Non-pigmented ciliary epithelial cell (primary cell): ENCODE measurements at places on chromosomes 7 and 10.

DNA sequence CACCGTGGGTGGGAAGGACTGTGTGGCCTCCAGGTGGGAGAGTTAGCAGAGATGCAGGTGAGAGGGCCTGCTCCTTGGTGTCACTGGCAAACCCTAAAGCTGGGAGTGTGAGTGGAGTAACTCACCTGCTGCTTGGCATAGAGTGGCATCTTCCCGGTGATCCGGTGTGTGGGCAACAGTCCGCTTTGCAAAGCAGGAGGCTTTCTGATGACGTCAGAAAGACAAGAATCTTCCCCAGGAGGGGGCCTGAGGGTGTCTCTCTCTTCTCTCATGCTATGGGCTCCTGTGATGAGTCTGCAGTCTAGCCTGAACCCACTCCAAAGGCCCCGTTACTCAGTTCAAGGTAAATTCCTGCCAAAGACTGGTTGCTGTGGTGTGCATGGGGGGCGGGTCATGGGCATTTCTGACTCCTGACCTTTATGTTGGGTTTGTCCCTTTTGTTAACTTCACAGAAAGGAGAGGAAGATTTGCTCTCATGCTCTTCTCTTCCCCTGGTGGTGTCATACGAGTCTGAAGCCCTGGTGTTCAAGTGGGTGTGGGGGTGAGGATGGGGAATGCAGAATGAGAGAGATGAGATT is 187.9 kb downstream of the GATA3 start:
- DNase-seq, result no peak

GRCh38 chr7:28442540-28443420 is 30.5 kb downstream of the CREB5 start:
- DNase-seq, result no peak

DNA sequence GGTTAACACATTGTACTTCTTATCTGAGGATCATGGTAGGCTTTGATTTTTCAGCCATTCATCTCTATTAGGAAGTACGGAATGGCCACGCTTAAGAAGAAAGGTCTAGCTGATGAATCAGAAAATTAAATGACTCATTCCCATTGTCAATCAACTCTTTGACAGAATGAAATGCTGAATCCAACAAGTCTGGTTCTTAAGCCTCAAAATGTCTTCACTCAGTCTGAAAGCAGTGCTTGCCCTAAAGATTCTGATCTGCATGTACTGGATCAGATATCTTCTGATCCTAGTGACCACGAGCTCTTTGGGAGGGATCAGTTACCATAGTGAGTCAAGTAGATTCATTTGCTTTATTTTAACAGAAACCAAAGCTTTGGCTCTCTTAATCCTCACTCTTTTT is 5.7 kb upstream of the CELF2 start:
- no peak for DNase-seq

GRCh38 chr7:34133983-34134782 is 228.8 kb downstream of the BMPER start:
- no peak for DNase-seq

DNA sequence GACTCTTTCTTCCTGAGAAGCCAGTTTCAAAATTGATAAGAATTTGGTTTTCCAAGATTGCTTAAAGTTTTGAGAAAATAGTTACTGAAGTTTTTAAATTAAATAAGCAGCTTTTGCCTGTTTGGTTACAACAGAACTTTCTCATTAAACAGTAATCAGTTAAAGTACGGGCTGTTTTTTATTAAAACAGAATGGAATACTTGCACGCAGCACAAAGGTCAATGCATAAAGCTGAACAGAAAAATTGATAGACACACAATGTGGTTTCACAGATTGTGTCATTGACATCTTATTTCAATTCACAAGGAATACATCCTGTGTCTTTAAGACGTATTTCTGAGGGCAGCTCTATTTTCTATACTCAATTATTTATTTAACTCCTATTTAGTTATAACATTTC is 192.2 kb downstream of the PRKG1 start:
- DNase-seq, result no peak

DNA sequence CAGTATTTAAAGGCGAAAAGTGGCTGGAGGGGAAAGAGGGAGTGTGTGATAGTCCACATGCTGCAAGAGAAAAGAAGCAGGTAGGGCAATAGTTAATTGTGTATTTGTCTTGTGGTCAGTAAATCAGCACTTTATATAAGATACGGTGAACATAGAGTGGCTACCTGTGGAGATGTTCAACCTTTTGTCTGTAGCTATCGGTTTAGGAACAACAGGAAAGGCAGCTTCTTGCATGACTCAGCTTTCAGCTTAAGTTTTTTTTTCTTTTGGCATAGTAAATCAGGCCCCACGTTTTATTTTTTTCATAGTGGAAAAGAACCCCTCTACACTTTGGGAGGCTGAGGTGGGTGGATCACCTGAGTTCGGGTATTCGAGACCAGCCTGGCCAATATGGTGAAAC is 14.2 kb upstream of the MTPN start:
- DNase-seq, result no peak

GRCh38 chr7:155553871-155554270 is 7.5 kb upstream of the CNPY1 start:
- no peak for DNase-seq

DNA sequence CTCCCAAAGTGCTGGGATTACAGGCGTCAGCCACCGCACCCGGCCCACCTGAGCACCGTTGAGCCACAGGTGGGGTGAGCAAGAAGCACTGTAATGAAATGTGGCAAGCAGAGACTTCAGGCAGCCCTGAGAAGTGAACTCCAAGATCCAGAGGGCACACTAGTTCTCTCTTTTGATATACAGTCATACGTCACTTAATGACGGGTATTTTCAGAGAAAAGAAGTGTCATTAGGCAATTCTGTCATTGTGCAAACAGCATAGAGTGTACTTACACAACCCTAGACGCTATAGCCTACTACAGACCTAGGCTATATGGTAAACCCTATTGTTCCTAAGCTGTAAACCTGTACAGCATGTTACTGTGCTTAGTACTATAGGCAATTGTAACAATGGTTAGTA is 7.9 kb downstream of the PANK1 start:
- no peak for DNase-seq

GRCh38 chr10:80459047-80459865 is 5.1 kb downstream of the TSPAN14 start:
- DNase-seq, result no peak

GRCh38 chr7:118312051-118312450 is 87.5 kb downstream of the ANKRD7 start:
- DNase-seq, result no peak

GRCh38 chr10:4294996-4295792 is 510.2 kb upstream of the KLF6 start:
- no peak for DNase-seq

DNA sequence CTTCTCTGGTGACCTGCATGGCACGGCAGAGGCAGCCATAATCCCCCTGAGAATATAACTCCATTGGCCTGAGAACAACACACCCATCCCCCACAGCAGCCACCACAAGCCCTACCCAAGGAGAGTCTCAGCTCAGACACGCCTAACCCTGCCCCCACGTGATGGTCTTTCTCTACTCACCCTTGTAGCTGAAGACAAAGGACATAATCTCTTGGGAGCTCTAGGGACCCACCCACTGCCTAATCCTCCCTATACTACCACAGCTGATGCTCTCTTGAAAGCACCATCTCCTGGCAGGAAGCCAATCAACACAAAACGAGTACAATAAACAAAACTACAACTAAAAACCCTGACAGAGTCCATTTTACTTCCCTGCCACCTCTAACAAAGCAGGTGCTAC is 30.7 kb upstream of the HPSE2 start:
- no peak for DNase-seq

- no peak for DNase-seq
Observed at GRCh38 chr10:49298983-49299815, at the start of gene C10orf71. C10orf71 (plus strand) TSS chr10:49299170; CDS start chr10:49322546, 23,376 bp downstream.

DNA sequence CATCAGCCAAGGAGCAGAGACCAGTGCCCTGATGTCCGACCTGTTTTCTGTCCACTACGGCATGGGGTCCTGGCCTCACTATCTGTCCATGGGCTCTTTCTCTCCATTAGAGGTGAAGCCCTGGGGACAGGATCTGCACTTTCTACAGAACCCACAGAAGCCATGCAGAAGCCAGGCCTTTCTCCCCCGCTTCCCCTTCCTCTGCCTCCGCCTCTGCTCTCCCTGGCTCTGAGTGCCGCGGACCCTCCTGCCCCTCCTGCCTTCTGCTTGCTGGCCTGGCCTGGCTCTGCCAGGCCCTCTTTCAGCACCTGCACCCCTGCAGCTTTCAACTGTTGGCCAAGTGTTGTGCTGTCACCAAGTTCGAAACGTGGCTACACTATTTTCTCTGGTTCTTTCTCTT is 439.8 kb upstream of the ZMIZ1 start:
- no peak for DNase-seq

GRCh38 chr10:86876748-86877147 is 80.7 kb downstream of the MMRN2 start:
- no peak for DNase-seq

DNA sequence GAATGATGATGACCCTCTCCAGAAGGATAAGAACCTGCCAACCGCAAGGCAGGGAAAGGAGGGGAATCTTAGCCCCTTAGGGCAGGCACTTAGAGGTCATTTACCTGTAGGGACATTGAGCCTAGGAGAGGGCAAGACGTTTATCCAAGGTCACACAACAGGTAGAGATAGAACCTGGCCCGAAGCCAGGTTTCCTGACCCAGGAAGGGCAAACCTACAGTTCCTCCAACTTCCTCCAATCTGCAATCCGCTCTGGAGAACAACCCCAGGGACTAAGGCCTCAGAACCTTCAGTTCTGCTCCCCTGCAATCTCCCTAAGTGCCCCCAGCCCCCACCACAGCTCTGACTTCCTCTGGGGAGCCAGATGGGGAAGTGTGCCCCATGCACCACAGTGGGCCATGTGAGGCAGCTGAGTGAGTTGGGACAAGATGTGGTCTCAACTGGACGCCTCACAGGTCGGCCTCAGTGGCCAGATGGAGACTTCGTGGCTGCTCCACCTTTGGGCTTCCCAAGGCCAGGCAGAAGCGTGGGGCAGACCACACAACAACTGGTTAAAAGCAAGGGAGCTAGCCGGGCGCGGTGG is 1.4 kb upstream of the PSAP start:
- DNase-seq, result no peak
